ENCODE measurements at places on chromosomes 13 and 19.
A peak's percentile ranks its signal among the peaks of the same experiment; 100 is the strongest.

GRCh38 chr19:17766543-17767131, 15.4 kb downstream of the FCHO1 start:
- peak; percentile 17 for DNase-seq

DNA sequence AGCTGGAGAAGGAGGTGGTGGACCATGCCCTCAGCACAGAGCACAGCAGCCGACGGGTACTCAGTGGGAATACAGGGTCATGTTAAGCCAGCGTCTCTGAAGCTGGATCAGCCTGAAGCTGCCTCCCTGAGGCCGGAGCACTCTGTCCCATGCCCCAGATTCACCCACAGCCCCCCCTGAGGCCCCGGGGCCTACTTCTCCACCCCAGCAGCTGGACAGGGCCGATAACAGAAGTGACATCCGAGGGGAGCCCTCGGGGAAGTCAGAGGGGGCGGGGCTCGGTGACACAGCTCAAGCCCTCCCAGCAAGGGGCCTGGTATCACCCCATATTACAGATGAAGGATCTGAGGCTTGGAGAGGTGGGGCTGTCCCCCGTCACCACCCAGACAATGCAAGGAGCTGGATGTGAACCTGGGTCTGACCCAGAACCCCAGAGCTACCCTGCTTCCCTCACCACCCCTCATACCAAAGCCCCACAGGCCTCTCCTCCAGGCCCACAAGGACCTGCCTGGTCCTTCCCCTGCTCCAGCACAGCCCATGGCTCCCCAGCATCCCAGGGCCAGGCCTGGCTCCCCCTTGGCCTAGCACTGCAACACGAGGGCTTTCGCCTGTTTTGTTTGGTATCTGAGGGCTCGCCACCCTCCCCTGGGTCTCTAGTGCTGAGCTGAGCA, 5.7 kb downstream of the R3HDM4 start:
- no peak for DNase-seq

DNA sequence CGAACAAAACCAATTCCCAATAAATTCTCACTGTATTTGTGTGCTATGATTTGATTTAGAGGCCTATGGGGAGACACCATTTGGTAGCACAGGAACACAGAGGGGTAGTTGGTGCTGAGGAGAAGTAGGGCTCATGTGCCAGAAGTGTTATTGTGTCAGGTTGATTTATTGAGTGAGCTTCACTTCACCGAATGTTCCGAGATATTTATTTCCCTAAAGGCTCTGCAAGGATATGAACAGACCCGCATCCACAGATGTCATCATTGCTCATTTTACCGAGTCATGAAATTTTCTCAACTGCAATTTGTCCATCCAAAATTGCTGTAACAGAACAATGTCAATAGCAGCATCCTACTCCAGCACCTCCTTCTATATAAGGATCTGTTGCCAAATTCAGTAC, 69.5 kb downstream of the DACH1 start:
- DNase-seq = no peak

GRCh38 chr13:96621634-96622183, 372.6 kb downstream of the OXGR1 start:
- DNase-seq = no peak

DNA sequence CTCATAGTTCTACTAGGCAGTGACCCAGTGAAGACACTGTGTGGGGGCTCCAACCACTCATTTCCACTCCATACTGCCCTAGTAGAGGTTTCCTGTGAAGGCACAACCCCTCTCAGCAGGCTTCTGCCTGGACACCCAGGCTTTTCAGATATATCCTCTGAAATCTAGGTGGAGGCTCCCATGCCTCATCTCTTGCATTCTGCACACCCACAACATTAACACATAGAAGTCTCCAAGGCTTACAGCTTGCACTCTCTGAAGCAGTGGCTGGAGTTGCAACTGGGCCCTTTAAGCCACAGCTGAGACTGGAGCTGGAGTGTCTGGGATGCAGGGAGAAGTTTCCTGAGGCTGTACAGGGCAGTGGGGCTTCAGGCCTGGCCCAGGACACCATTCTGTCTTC, 347.7 kb upstream of the SPRY2 start:
- no peak for DNase-seq

- no peak for DNase-seq
Measured at GRCh38 chr19:28868836-28869235, 344.1 kb downstream of the UQCRFS1 start.

- DNase-seq = no peak
Measured at GRCh38 chr13:89740994-89741685, 1606.3 kb upstream of the MIR17HG start.

DNA sequence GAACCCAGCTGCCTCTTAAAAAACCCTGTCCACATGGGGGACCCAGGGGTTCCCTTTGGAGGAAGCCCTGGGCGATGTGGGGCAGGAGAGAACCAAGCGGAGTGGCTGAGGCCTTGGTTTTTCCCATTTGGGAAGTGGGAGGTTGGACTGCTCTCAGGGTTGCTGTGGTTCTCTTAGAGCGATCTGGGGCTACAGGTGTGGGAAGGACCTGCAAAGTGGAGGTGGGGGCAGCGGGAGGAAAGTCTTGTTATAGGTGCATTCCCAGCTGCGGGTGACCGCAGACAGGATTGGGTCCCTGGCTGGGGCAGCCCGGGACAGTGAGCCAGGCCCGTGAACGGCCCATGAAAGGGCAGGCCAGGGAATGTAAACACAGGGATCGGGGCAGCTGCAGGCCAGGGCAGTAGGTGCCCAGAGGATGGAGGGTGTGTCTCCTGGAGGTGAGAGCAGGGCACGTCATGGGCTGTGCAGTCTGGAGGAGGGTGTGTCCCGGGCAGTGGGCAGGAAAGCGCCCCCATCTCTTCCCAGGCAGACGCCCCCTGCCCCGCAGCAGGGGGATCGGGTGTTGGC, 814 bp downstream of the SLC25A23 start:
- no peak for DNase-seq

GRCh38 chr13:72109863-72110262, 242.9 kb upstream of the DACH1 start:
- DNase-seq = no peak

GRCh38 chr13:73521290-73521624, 462.5 kb downstream of the KLF5 start:
- DNase-seq = no peak

DNA sequence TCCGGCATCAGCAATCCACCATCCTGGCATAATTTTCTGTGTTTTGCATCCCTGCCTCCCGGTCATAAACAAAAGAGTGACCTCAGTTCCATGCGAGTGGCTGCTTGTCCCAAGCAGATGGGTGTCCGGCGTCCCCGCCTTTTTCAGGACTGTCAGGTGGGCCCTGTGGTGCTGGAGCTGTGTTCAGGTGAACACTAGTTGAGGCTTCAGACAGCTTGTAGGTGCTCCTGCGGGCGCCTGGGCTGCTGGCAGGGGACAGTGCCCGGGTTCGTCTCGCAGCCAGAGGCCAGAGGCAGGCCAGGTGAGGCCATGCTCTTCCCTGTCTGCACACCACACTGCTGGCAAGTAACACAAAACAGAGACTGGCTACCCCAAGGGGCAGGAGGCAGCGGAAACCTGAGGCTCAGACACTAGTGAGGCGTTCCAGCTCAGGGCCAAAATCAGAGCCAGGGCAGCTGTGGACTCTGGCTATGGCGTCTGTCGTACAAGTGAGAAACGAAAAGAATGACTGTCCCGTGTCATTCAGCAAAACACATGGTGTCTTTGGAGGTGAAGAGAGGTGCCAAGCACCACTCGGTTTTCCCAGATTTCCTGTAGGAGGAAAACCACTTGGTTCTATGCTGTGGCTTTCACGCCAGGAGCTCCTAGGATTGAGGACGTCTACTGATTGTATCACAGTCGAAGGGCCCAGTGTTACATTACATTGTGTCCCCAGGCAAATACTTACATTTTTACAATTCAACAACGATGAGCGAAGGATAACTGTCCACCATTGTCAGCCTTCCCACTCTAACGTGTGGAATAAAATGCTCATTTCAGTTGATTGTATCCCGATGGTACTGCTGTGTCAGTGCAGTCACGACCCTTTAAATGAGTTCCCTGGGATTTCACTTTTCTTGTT, 104.0 kb downstream of the ATP11A start:
- no peak for DNase-seq

GRCh38 chr19:7769171-7769570, 6.1 kb downstream of the CLEC4M start:
- no peak for DNase-seq

Measured in T1000 (cell line).